G401 (cell line): ENCODE measurements at places on chromosomes 2 and 18.

DNA sequence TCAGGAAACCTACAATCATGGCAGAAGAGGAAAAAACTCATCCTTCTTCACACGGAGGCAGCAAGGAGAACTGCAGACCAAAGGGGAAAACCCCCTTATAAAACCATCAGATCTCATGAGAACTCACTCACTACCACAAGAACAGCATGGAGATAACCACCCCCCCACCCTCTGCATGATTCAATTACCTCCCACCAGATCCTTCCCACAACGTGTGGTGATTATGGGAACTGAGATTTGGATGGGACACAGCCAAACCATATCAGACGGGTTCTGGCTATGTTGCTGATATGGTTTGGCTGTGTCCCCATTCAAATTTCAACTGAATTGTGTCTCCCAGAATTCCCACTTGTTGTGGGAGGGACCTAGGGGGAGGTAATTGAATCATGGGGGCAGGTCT is 28.7 kb upstream of the CCDC150 start:
- DNase-seq: no peak

- DNase-seq: no peak
Observed at GRCh38 chr2:68901199-68901514, 30.0 kb upstream of the BMP10 start.

DNA sequence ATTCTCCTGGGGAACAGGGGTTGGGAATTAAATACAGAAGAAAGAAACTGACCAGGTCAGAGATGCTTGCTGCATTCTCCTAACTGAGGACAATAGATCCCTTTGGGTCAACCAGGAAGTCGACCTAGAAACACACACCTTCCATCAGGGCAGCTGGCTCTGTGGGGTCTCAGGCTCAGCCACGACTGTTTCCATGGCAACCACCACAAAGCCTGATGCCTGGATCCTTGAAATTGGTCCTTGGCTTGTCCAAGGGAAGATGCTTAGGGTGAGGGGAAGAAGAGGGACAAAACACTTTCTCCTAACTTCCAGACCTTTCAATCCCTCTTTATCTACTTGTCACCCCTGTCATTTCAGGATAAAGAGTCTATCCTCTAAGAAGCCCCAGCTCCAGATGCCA is 194.4 kb downstream of the ALK start:
- DNase-seq: no peak

- no peak for DNase-seq
Observed at GRCh38 chr18:71329114-71329513, 1040.3 kb downstream of the SOCS6 start.

DNA sequence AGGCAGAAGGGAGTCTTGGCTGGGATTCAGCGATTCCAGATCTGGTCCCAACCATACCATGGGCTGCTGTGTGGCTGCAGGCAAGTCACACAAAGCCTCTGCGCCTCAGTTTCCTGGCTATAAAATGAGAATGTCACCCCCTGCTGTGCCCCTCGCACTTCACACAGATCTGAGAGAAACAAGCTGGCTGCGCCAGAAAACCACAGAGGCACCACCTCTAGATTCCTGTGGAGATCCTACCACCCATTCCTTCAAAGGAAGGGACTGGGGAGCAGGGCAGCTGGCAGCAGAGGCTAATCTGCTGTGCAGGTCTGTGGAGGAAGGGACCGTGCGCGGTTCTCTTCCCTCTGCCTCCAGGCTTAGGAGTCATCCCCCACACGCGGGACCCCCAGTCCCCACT is 19.8 kb downstream of the NEURL3 start:
- no peak for DNase-seq

GRCh38 chr2:11949732-11950523 is 203.5 kb downstream of the LPIN1 start:
- DNase-seq: no peak

DNA sequence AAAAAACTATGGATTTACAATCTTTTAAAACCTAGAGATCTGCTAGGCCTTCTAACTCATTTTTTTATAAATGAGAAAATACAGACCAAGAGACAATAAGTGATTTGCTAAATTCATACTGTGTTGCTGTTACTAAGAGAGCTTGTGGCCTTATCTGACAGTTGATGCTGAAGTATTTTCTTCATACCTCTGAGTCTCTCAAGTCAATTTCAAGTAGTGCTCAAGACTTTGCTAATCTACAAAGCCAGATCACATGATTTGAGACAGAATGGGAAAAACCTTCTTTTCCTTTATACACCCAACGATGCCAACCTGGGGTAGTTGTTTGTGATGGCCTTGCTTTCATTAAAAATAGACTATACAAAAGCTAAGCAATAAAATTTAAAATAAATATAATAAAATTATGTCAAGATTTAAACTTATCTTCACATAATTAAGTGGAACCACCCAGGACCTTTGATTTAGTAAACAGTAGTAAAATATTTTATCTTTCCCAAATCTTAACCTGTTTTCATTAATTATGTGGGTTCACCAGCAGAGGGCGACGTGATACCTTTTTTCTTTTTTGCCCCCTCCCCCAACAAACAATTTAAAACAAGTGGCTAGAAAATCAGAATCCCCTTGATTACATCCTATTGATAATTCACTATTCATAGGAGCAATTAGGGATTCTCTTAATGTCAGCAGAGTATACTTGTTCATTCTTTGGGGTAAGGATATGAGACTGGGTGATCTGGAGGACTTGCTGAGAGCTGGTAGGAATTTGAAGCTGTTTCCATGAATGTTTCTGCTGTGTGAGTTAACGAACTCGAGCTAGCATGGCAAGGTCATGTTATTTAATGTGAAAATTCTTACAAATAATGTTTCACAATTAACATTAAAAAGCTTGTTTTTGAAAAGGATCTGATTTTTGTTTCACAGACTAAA is 49.6 kb upstream of the SLC5A7 start:
- no peak for DNase-seq

- peak; percentile 4 for DNase-seq
Observed at GRCh38 chr2:62112179-62112578, 83.7 kb upstream of the B3GNT2 start.

GRCh38 chr2:170723446-170723958 is 8.4 kb downstream of the SP5 start:
- no peak for DNase-seq

DNA sequence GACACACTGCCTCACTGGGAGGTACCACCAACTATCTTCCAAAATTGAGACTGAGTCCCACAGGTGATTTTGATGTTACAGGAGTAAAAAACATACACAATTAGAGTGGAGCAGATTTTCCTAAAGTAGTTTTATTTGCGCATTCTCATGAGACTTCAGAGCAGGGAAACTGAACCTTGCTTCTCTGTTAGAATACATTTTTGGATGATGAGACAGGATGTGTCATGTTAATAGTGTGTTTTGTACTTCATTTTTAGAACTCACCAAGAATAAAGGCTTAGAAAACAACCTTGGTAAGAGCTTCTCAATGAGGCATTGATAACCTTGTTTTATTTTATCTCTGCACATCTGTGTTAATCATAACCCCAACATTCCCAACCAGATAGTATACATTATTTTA is 310.2 kb upstream of the GALNT5 start:
- no peak for DNase-seq

- DNase-seq: peak; percentile 89
Observed at GRCh38 chr2:181656450-181657291, at the start of gene CERKL. CERKL (minus strand) TSS chr2:181657105; CDS start chr2:181657006, 99 bp downstream.

DNA sequence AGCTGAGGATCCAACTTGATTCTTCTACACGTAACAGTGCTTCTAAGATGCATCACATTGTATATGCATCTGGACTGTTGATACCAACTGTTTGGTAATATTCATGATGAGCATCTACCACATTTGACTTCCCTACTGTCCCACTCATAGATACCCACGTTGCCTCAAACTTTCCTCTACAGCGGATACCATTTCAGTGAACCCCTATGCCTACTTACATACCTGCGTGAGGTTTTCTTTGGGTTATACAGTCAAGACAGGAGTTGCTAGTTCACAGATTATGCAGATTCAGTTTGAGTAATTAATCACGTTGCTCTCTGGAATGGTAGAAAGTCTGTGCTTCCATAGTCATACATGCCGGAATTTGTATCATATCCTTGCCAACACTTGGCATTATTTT is 40.0 kb downstream of the EPC2 start:
- DNase-seq: no peak

GRCh38 chr18:55485666-55486065 is 102.3 kb downstream of the TCF4 start:
- DNase-seq: no peak

- no peak for DNase-seq
Observed at GRCh38 chr2:64459575-64459974, 5.6 kb downstream of the LGALSL start.

- no peak for DNase-seq
Observed at GRCh38 chr18:6382963-6383362, 31.7 kb downstream of the L3MBTL4 start.

DNA sequence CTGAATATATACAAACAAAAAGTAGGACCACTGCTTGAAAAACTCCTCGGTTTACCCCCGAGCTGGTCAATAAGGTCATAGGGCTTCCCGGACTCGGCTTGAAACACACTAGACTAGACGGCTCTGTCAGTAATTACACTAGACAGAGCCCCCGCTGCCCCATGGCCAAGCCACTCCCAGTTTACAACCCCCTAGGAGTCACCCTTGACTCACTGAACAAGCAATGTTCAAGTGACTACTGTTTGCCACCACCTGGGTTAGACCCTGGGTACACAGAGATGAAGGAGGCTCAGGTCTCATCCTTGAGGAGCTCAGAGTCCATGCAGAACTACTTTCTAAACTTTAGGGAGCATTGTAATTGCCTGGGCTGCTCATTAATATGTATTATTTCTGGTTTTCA is 13.7 kb upstream of the PRELID3A start:
- DNase-seq: no peak

DNA sequence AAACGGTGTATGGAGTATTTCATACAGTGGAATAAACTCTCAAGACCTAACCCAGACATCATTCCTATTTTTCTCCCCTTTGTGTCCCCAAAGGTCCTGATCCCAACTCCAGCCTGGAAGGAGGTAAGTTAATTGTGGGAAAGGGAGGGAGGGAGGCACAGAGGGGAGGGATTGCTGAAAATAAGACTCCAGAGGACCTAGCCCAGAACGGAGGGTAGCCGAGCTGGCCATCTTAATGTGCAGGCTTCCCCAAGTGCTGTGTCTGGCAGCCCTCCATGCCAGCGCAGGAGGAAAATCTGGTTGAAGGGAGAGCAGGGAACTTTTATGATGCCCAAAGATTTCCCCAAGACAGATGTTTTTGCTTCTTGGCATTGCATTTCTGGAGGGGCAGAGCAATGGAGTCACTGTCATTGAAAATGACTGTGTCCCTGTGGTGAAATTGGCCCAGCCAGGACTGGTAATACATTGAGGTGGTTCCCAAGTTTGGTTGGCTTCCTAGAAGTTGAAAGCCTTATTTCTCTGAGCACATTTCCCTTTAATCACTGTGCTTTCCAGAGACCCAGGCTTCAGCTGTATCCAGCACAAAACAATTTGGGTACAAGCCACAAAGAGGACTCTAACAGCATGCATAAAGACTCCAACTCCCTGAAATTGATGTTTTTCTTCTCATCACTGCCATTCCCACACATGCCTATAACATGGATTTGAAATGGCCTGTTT is 202.7 kb downstream of the AGPS start:
- no peak for DNase-seq

DNA sequence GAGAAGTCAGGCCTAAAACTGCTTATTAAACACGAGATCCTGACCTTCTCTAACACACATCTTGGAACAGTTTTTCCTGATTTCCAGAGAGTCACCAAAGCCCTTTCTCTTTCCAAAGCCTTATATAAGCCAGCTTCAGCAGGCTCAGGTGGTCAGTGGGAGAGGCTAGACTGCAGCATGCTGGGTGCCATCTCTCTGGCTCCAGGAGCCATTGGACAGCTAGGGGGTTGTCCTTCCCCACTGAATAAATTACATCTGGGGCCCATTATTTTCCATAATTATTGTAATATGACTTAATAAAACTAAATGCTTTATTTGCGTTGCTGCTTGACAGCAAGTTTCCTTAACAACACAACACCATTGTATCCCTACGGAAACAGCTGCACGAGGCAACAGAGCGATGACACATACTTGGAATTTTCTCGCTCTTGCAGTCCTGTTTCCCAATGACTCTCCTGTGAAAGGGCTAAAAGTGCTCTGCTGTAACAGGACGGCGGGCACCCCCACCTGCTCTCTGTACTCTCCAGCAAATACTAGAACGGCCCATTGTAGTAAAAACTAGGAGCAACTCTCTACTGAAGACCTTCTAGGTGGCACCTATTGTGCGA is 160.6 kb downstream of the RNF144A start:
- no peak for DNase-seq

- DNase-seq: no peak
Observed at GRCh38 chr2:72198532-72199241, 51.0 kb upstream of the CYP26B1 start.
